ENCODE measurements at places on chromosomes 7 and 10. TPM values are rescaled to one million over a fixed set of nuclear protein-coding genes. Genes with fewer than 3 reads are reported as not detected.

GIMAP2 gene
- total RNA-seq, result 43.5 TPM

SMKR1 gene
- 0.38 TPM for total RNA-seq

ACSM6 gene
- total RNA-seq, result not detected

DLX6 gene
- total RNA-seq, result not detected

CYP2C19 gene
- total RNA-seq, result not detected

ARID5B gene
- total RNA-seq, result 5.5 TPM

Measured in bladder microvascular endothelial cell (primary cell).